ENCODE measurements at places on chromosomes 1 and 21. TPM values are rescaled to one million over a fixed set of nuclear protein-coding genes. Genes with fewer than 3 reads are reported as not detected.

PTGS2 gene
- total RNA-seq = 7.3 TPM

CNIH3 gene
- total RNA-seq = 0.68 TPM

C1orf185 gene
- total RNA-seq = not detected

MNDA gene
- 1.4 TPM for total RNA-seq

OR2T2 gene
- total RNA-seq = not detected

SLC9A1 gene
- total RNA-seq = 17.9 TPM

YRDC gene
- total RNA-seq = 11.1 TPM

ATAD3C gene
- not detected for total RNA-seq

RNU1-3 gene
- under 0.01 TPM for total RNA-seq

PALMD gene
- total RNA-seq = 1.9 TPM

- H3K4me1 ChIP-seq = no peaks in the 10 kb centered on the region
- H3K27me3 ChIP-seq = peaks cover 9% of the 10 kb centered on the region
- H3K4me3 ChIP-seq = no peak overlapping the region
- peak; percentile 7 for DNase-seq
- no peak overlapping the region for H3K27ac ChIP-seq
Measured at GRCh38 chr1:112762541-112763500, 47.7 kb upstream of the PPM1J start.

DNA sequence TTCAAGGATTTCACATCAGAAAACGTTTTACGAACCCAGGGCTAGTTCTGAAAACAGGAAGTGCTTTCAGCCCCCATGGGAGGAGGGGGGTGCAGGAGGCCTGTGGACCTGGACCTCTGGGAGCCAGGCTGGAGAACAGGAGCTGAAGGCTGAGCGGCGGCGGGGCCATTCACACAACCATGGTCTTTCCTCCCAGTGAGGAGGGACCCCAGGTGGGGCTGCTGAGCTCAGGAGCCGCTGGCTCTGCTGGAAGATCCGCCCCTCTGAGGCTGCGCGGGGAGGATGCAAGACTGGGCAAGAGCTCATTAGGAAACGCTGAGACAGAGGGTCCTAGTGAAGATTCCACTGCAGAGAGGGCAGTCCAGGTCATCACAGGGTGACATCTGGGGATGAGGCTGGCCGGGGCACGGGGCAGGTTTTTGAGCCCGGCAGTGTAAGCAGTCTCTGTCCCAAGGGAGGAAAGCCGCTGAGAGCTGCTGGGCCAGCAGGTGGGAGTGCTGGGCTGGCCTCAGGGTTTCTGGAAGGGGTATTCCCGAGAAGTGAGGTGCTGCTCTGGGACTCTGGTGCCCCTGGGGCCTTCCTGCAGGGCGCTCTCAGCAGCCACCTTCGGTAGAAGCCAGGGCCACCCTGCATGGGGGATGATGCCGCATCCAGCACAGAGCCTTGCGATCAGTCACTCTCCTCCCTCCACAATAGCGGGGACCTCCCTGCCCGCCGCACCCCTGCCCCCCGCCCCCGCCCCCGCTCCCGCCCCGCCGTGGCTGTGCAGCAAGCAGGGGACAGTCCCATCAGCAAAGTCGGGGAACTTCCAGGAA is 7.5 kb downstream of the MX2 start:
- H3K4me3 ChIP-seq = peak overlapping the region; percentile 12
- no peaks in the 10 kb centered on the region for H3K4me1 ChIP-seq
- peak overlapping the region; percentile 15 for H3K27ac ChIP-seq
- H3K27me3 ChIP-seq = no peaks in the 10 kb centered on the region
- H3K36me3 ChIP-seq = no peaks in the 10 kb centered on the region

- H3K4me1 ChIP-seq = no peaks in the 10 kb centered on the region
- no peak overlapping the region for H3K27ac ChIP-seq
- DNase-seq = no peak
Measured at GRCh38 chr1:117859901-117860300, 69.5 kb downstream of the GDAP2 start.

- no peaks in the 10 kb centered on the region for H3K36me3 ChIP-seq
- H3K27me3 ChIP-seq = no peaks in the 10 kb centered on the region
- no peak for DNase-seq
- peak overlapping the region; percentile 51 for H3K27ac ChIP-seq
Measured at GRCh38 chr1:31027693-31028526, 37.6 kb downstream of the PUM1 start.

DNA sequence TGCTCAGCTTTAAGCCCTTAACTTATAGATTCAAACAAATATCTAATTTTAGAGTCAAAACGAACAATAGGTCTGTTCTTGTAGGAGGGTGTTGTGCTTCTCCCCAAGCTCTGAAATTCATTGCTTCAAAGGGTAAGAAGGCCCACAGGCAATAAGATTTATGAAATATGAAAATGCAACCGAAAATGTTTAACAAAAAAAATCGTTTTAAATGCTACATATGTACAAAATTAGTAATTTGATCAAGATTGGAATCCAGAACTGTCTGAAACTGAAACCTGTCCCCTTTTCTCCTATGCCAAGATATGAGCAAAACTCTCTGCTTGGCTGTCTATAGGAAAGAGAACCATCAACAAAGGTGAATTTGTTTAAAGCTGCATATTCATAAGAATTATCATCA is 534.3 kb downstream of the PLPP3 start:
- H3K27ac ChIP-seq = no peak overlapping the region
- no peak for DNase-seq
- no peaks in the 10 kb centered on the region for H3K4me1 ChIP-seq
- no peak overlapping the region for H3K4me3 ChIP-seq
- H3K27me3 ChIP-seq = no peaks in the 10 kb centered on the region

GRCh38 chr1:6177681-6178380 is 2.3 kb downstream of the CHD5 start:
- H3K4me3 ChIP-seq = no peak overlapping the region
- DNase-seq = no peak
- H3K27me3 ChIP-seq = peaks cover 61% of the 10 kb centered on the region
- H3K36me3 ChIP-seq = no peaks in the 10 kb centered on the region
- peaks cover 19% of the 10 kb centered on the region for H3K4me1 ChIP-seq
- no peak overlapping the region for H3K27ac ChIP-seq

DNA sequence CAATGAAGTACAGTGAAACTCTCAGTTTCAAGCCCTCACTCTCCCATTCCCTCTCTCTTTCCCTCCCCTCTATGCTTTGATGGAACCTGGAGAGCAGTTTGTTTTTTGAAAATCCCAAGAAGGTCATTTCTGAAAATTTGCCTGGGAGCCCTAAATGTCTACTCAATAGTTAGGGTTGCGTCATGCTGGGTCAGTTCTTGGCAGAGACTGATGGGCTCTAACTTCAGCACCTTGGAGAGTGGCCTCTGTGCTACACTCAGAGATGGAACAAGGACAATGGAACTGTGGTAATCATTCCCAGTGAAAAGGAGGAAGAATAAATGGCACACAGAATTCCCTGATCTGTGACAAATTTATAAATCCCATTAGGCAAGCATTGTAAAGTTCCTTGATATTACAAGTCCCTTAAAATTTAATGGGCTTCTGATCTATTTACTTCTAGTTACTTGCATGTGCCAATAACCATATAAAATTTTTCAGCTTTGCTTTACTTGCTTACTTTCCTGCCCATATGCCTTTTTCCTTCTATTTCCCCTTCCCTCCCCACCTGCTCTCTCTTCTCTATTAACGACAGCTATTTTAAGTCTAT is 182.9 kb upstream of the KCND3 start:
- H3K36me3 ChIP-seq = no peaks in the 10 kb centered on the region
- no peaks in the 10 kb centered on the region for H3K4me1 ChIP-seq
- DNase-seq = no peak
- H3K27ac ChIP-seq = no peak overlapping the region

- H3K27me3 ChIP-seq = no peaks in the 10 kb centered on the region
- H3K27ac ChIP-seq = no peak overlapping the region
- H3K4me3 ChIP-seq = no peak overlapping the region
- H3K36me3 ChIP-seq = no peaks in the 10 kb centered on the region
Measured at GRCh38 chr1:61563611-61564010, 161.3 kb downstream of the TM2D1 start.

DNA sequence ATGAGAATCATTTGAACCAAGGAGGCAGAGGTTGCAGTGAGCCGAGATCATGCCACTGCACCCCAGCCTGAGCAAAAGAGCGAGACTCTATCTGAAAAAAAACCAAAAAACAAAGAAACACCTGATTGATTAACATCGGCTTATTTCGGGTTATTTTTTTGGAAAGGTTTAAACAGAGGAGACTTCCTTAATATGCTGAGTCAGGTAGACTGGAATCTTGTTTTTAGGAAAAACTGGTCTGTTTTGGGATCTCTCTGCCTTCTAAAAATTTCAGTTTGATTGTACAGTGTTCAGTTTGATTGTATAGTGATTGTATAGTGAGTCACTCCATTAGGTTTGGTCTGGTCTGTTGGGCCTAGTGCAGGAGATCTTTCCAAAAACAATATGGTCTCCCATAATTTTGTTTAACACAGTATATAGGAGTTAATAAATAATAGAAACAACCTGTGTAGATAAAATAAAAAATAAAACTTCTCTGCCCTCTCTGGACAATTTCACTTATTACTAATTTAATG is 196.3 kb upstream of the CHRM3 start:
- no peaks in the 10 kb centered on the region for H3K36me3 ChIP-seq
- H3K27ac ChIP-seq = no peak overlapping the region
- H3K4me1 ChIP-seq = no peaks in the 10 kb centered on the region
- no peak overlapping the region for H3K4me3 ChIP-seq
- DNase-seq = no peak

GRCh38 chr21:36396971-36397370 is 11.8 kb downstream of the CHAF1B start:
- H3K4me3 ChIP-seq = no peak overlapping the region
- no peak for DNase-seq
- H3K27me3 ChIP-seq = no peaks in the 10 kb centered on the region
- H3K27ac ChIP-seq = no peak overlapping the region
- no peaks in the 10 kb centered on the region for H3K4me1 ChIP-seq

- H3K4me3 ChIP-seq = no peak overlapping the region
- no peak for DNase-seq
- H3K4me1 ChIP-seq = peaks cover 13% of the 10 kb centered on the region
- no peak overlapping the region for H3K27ac ChIP-seq
- H3K36me3 ChIP-seq = no peaks in the 10 kb centered on the region
Measured at GRCh38 chr1:37845786-37846185, 13.6 kb downstream of the MTF1 start.

- peaks cover 4% of the 10 kb centered on the region for H3K4me1 ChIP-seq
- no peak overlapping the region for H3K4me3 ChIP-seq
- DNase-seq = no peak
- H3K27me3 ChIP-seq = peaks cover 3% of the 10 kb centered on the region
- H3K27ac ChIP-seq = no peak overlapping the region
- no peaks in the 10 kb centered on the region for H3K36me3 ChIP-seq
Measured at GRCh38 chr1:157955857-157956256, 37.6 kb upstream of the KIRREL1 start.

DNA sequence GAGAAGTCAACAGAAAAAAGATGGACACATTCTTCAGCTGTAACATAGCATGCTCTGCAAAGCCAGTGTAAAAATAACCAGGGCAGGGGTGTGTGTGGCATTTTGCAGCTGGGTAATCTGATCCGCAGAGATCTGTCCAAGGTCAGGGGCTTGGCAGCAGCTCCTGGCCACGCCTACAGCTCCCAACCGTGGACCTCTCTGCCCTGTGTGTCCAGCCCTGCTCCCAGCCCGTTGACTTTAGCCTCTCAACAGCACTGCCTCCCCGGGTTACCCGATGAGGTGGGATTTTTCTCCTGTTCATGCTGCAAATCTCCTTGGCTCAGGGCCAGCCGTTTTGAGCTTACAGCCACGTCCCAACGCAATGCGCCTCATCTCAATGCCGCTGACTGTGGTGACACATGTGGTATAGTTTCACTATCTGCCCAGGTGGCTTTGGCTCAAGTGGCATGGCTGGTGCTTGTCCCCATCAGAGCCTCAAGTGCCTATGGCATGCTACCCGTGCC is 68.1 kb downstream of the VWA5B1 start:
- peaks cover 8% of the 10 kb centered on the region for H3K27me3 ChIP-seq
- H3K4me1 ChIP-seq = peaks cover 9% of the 10 kb centered on the region
- H3K27ac ChIP-seq = peak overlapping the region; percentile 37
- no peaks in the 10 kb centered on the region for H3K36me3 ChIP-seq
- H3K4me3 ChIP-seq = no peak overlapping the region

DNA sequence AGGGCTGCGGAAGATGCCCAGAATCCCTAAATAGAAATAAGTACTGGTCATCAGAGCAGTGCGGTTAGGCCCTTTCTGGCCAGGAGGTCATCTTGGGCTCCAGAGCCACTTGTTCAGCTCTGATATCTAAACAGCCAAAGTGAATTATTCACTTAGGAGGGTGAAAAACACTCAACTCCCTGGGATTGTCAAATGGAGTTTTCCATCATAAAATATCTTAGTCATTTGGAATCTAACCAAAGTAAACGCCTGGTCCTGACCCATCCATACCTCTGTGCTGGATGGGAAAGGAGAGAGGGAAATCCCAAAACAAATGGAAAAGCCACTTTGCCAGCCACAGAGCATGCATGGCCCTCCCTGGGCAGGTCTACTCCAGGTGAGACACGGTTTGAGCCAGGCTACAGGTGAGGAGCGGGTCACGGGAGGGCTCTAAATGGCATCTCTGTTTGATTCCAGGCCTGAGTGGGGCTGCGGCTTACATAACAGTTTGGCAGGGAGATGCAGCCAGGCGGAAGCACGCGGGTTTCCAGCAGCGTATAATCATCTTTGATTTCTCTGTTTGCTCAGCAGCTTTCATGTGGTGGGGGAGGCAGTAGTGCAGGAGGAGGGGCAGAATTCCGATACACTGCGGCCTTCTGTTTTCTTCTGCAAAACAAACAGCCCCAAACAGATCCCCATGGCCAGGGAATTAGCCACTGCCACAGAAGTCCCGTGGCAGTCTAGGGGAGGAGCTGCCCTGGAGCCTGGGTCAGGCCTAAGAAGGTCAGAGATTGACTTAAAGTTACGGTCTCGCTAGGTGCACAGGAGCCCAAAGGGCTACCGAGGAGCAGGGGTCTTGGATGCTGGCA is 59.1 kb upstream of the ZNF648 start:
- H3K27me3 ChIP-seq = no peaks in the 10 kb centered on the region
- H3K4me1 ChIP-seq = no peaks in the 10 kb centered on the region
- H3K36me3 ChIP-seq = no peaks in the 10 kb centered on the region

- H3K4me3 ChIP-seq = no peak overlapping the region
- no peak for DNase-seq
- H3K4me1 ChIP-seq = no peaks in the 10 kb centered on the region
- no peak overlapping the region for H3K27ac ChIP-seq
- peaks cover 3% of the 10 kb centered on the region for H3K27me3 ChIP-seq
Measured at GRCh38 chr1:160910170-160910750, 25.3 kb upstream of the ITLN1 start.

DNA sequence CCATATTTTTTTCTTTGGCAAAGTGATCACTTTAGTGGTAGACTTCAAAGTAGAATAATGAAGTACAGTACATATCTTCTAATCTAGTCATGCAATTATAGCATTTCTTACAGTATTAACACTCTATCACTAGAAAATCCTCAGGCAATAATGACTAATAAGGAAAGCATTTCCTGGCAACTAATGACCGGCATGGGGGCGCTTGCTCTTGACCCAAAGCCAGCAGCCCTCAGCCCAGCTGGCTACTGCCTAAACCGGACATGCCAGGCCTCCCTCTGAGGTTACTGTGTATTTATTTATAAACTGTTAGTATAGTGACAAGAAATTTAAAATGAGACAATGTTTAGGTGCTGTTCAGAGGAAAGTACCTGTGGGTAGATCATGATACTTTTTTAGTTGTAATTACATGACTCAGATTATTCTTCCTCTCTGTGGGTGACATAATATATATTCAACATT is 633.8 kb downstream of the PTPRC start:
- DNase-seq = no peak
- no peaks in the 10 kb centered on the region for H3K36me3 ChIP-seq
- H3K4me3 ChIP-seq = no peak overlapping the region
- no peaks in the 10 kb centered on the region for H3K27me3 ChIP-seq

GRCh38 chr1:234621657-234622335 is 11.8 kb upstream of the IRF2BP2 start:
- no peak overlapping the region for H3K27ac ChIP-seq
- H3K4me3 ChIP-seq = no peak overlapping the region
- H3K36me3 ChIP-seq = no peaks in the 10 kb centered on the region
- H3K27me3 ChIP-seq = no peaks in the 10 kb centered on the region
